ENCODE measurements at places on chromosomes 2 and 18.
A peak's percentile ranks its signal among the peaks of the same experiment; 100 is the strongest.

DNA sequence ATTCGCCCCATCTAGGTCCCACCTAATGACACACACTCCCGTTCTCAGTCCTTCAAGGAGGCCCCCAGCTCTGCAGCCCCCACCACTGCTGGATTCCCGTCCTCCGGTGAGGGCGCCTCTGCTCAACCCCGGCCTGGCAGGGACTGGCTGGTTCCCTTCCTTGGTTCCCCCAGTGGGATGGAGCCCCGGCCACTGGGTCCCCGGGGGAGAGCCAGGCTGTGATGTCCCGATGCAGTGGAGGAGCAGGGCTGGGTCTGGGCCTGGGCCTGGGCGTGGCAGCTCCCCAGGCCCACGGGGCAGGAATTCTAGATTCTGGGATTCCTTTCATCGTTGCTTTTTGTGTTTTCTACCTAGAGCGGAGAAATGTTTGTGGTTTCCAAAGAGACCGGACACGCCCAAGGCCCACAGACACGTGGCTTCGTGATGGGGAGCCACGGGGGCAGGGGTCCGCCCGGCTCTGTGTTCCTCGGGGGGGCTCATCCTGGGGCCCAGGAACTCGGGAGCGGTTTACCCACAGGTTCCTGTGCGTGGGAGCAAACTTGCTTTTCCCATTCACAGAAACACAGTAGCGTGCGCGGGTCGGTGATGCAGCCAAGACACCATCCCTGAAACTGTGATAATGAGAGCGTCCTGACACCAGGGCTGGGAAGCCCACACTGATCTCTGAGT is 67.0 kb downstream of the SLC66A2 start:
- no peak for DNase-seq

- no peak for DNase-seq
Observed at GRCh38 chr2:30105556-30105955, 41.3 kb upstream of the YPEL5 start.

GRCh38 chr18:57437402-57437765 is 2.2 kb downstream of the ONECUT2 start:
- DNase-seq: no peak

DNA sequence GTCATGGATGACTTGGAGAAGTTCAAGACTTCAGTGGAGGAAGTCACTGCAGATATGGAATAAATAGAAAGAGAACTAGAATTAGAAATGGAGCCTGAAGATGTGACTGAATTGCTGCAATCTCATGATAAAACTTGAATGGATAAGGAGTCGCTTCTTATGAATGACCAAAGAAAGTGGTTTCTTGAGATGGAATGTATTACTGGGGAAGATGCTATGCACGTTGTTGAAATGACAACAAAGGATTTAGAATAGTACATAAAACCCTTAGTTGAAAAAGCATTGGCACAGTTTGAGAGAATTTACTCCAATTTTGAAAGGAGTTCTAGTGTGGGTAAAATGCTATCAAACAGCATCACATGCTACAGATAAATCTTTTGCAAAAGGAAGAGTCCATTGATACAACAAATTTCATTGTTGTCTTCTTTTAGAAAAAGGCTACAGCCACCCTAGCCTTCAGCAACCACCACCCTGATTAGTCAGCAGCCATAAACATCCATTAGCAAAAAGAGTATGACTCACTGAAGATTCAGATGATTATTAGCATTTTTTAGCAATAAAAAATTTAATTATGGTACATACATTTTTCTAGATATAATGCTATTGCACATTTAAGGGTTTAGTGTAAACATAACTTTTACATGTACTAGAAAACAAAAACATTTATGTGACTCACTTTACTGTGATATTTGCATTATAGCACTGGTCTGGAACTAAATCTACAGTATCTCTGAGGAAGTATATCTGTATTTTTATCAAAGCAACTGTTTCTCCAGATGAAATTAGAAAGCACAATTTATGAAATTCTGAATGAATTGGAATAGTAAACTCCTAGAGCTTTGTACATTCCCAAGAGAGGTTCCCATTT is 110.5 kb upstream of the TACR1 start:
- no peak for DNase-seq

DNA sequence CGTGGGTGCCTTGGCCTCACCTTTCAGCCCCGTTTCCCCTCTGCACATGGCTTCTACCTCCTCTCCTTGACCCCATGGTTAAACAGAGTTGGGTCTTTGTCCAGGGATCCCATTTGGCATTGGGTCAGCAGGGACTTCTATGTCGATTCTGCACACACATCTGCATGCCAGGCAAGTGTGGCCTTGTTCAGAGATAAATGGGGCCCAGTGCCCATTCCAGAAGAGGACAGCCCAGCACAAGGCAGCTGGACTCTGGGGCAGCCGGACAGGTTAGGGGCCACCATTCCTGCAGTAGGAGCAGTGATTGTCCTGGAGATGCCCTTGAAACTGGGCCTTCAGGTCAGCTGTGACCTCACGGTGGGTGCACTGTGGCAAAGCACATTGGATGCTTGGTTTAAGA is 13.1 kb downstream of the CABLES1 start:
- no peak for DNase-seq

DNA sequence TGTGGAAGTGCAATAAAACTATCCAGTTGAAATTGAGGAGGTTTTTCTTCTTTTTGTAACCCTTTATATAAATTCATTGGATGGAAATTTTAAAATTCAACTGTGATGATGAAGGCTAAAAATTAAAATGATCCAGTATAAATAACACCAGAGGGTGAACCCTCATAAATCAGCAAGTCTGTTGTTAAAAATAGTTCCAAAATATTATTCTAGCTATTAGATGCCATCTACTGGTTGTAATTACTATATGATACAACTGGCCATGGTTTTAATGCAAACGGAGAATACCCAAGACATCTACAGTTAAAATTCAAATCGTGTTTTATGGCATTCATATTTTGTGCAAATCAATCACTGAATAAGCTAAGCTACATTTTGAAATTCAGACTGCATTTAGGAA is 53.8 kb downstream of the TMEM200C start:
- no peak for DNase-seq

DNA sequence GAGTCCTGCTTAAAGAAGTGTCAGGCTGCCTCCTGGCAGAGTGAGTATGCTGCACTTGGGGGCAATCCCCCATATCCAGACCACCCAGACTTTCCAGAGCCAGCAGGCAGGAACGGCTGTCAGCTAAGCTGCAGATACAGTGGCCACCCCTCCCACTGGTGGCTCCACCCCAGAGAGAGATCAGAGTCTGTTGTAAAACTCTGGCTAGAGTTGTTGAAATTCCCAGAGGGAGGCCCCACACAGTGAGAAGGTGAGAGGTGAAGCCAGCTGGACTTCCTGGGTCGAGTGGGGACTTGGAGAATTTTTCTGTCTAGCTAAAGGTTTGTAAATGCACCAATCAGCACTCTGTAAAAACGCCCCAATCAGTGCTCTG is 533.8 kb upstream of the ACVR2A start:
- no peak for DNase-seq

GRCh38 chr2:67896476-67896875 is 166.3 kb downstream of the C1D start:
- DNase-seq: no peak

- DNase-seq: peak; percentile 28
Observed at GRCh38 chr2:28507796-28508764, 12.2 kb downstream of the PLB1 start.

DNA sequence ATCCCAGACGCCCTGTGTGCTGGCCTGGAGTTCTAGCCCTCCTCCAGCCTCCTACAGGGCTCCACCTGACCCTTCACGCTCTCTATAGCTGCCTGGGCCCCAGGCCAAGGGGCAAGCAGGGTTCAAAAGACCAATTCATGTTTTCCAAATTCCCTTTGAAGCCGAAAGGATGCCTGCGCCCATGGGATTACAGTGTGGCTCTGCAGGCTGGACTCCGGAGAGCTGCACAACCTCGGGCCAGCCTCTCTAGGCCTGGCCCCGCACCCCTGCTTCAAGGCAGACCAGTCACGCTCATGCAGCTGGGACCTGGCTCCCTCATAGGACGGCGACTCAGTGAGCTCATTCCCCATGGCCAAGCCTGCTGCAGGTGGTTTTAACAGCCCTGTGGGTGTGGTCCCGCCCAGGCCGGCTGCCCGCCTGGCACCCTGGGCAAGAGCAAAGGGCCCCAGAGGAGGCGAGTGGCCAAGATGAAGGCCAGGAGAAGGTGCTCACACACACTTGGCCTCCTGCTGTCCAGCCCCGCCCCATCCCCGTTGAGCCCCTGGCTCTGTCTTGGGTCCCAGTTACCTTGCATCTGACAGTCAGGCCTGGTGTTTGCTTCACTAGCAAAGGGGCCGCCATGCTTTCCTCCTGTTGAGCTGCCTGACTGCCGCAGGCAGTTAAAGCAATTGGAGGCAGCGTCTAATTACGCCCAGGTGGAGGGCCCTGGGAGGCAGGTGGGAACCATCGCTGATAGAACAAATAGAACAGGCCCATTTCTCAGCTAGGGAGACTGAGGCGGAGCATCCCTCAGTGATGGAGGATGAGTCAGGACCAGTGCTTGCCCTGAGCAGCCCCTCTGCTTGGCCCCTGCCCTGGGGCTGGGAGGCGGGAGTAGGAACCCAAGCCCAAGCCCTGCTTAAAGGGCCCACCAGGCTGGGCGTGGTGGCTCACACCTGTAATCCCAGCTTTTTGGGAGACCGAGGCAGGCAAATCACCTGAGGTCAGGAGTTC is 56.9 kb downstream of the SMAD7 start:
- no peak for DNase-seq

DNA sequence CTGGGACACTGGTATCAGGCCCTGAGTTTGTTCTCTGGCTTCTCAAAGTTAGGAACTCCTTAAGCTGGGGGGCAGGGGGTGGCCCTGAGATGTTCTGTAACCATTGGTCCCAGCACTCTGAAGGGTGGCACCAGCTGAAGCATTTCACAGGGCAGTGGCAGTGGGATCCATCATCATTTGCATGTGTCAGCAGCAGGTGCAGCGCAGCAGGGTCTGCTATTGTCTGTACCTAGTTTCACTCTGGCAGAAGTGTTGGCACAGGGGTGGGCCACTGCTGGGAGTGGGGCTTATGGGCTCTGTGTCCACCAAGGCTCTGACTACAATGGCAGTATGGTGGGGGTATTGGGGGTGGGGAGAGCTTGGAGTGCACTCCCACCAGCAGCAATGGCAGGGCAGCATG is 460.4 kb upstream of the ZNF804A start:
- no peak for DNase-seq

DNA sequence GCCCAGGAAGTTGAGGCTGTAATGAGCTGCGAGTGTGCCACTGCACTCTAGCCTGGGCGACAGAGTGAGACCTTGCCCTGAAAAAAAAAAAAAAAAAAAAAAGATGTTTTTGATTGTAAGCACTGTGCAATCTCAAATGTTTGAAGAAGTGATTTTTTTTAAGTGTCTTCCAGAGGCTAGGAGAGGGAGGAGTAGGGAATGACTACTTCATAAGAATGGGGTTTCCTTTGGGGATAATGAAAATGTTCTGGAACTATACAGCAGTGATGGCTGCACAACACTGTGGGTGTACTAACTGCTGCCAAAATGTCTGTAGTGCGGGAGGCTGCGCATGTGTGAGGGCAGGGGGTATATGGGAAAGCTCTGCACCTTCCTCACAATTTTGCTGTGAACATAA is 83.7 kb downstream of the MCFD2 start:
- no peak for DNase-seq

- no peak for DNase-seq
Observed at GRCh38 chr2:162113776-162114168, 38.3 kb downstream of the GCG start.

DNA sequence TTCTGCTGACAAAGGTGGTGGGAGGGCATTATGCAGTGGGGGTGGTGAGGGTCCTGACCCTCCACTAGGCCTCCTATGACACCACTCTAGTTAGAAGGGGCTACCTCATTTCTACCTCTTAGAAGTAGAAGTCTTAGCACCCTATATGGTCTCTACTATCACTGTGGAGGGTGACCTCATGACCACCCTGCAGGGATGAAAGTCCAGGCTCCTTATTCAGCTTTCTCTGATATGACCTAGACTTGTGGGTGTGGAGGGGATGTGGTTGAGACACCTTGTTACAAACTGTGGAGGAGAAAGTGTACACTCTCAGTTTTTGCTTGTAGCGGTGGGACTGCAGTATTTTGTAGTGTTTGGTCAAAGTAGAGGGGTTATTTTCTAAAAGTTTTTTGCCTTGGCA is 18.6 kb downstream of the TMEM182 start:
- DNase-seq: no peak

DNA sequence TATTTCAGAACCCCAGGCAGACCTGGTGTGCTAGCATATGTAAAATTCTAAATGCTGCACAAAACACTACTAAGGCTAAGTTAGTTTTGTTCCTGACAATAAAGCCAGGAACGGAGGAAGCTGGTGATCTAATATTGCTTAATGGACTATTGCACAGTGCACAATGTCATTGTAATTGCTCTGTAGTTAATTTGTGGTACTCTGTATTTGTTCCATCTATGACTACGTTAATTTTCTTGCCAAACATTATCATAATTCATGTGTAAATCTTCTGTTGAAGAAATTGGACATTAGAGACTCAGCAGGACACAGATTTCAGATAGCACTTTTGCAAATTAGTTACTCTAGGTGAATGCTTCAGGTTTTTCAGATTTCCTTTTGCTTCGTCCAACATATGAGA is 232.3 kb downstream of the RIT2 start:
- DNase-seq: no peak

DNA sequence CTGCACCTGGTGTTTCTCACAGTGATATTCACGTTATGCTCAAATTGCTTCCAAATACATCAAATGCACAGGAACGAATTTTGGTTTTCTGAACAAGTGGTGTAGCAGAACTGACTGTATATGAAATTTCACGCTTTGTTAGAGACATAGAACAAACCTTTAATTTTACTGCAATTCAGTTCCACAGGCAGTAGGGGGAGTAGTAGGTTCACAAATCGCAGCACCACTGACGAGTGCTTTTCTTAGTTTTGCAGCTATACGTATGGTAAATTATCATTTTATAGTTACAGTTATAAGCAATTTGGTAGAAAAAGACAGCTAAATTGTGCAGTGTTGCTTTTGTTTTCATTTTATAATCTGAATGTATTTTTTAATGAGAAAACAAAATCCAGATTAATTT is 113.3 kb downstream of the KIAA1328 start:
- no peak for DNase-seq

- DNase-seq: no peak
Observed at GRCh38 chr2:119349289-119349688, 17.3 kb downstream of the C2orf76 start.

DNA sequence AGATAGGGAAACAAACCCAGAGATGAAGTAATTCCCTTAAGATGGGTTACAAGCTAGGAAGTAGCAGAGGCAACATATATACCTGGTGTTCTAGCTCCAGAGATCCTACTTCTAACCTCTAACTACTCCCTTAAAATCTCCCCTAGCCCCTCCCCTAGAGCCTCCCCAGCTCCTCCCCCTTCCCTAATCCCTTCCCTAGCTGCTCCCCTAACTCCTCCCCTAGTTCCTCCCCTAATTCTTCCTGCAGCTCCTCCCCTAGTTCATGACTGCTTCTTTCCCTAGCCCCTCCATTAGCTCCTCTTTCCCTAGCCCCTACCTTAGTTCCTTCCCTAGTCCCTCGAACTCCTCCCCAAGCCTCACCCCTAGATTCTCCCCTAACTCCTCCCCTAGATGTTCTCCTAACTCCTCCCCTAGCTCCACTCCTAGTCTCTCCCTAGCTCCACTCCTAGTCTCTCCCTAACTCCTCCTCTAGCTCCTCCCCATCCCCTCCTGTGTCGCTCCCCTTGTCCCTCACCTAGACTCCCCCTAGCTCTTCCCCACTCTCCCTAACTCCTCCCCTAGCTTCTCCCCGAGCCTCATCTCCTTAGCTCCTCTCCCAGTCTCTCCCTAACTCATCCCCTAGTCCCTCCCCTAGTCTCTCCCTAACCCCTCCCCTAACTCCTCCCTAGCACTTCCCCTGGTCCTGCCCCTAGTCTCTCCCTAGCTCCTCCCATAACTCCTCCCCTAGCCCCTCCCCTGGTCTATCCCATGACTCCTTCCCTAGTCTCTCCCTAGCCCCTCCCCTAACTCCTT is 108.9 kb downstream of the CD226 start:
- no peak for DNase-seq

Measured in CD4-positive, alpha-beta T cell treated with Interleukin-4 for 1 hour (primary cell).